ENCODE measurements at places on chromosomes 5 and 9. TPM values are rescaled to one million over a fixed set of nuclear protein-coding genes. Genes with fewer than 3 reads are reported as not detected.

DMRTA1 gene
- 4.1 TPM for polyA plus RNA-seq

C5orf22 gene
- 11.3 TPM for polyA plus RNA-seq

- peak; percentile 36 for DNase-seq
These were observed 185.0 kb downstream of the MED10 start for GRCh38 chr5:6193310-6193709.

DNA sequence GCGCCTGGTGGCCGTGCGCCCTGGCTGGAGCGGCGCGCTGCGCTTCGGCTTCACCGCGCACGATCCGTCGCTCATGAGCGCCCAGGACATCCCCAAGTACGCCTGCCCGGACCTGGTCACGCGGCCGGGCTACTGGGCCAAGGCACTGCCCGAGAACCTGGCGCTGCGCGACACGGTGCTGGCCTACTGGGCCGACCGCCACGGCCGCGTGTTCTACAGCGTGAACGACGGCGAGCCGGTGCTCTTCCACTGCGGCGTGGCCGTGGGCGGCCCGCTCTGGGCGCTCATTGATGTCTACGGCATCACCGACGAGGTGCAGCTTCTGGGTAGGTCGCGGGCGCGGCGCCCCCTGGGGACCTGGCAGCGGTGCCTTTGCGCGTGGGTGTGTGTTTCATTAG lies 28.9 kb downstream of the NEURL1B start:
- DNase-seq, result peak; percentile 27

DNA sequence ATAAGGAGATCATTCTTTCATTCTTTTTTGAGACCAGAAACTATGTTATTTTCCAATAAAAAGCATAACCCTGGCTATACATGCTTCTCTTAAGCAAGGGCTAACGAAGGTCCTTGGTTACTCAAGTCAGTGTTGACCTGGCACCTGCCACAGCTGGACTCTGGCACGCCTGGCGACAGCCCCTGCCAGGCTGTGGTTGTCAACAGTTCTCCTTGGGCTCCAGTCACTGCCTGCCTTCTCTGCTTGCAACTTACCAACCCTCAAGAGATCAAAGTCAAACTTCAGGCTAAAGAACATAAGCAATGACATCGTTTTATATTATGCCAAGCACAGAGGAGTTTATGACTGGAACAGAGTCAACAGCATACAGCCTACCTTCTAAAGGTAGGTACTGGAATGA lies 61.4 kb upstream of the TBC1D9B start:
- no peak for DNase-seq

DNA sequence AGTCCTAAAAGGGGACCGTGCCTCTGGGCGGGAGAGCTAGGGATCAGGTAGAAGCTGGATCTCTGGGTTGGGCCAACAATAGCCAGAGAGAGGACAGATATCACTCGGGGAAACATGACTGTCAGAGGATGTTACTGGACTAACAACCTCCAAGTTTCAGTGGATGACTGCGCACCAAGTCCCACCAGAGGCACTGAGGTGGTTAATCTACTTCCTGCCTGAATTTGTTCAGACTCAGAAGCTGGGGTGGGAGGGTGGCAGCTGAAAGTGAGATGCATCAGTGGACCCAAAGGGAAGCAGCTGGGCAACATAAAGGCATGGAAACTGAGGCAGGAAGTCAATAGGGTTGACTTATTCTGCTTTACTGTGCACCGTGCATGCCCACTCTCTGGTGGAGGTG lies 130.1 kb upstream of the SLC44A1 start:
- DNase-seq, result no peak

- peak; percentile 95 for DNase-seq
These were observed 3.5 kb upstream of the EXOSC2 start for GRCh38 chr9:130689937-130690700.

DNA sequence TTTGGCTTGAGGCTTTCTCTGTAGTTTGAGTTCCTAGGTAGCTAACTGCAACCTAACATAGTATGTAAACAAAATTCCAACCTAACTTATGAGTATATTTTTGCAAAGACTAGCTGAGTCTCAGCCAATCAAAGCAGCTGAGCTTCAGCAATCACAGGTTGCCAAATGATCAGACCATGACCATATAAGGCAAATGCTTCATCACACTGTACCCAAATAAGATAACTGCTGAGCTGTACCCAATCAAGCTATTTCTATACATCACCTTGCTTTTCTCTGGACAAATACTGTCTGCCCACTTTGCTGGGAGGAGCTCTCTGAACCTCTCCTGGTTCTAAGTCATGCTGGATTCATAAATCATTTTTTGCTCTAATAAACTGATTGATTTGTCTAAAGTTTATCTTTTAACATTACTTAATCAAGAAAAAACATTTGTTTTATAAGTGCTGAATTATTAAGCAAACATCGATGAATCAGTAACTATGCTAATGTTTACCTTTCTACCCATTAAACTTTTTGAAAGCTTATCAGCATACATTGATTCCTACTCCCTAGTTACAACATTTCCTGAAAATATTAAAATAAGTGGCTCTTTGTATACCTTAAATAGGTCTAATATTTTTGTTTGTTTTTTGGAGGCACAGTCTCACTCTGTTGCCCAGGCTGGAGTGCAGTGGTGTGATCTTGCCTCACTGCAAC lies 129.7 kb upstream of the PCA3 start:
- DNase-seq, result no peak

DNA sequence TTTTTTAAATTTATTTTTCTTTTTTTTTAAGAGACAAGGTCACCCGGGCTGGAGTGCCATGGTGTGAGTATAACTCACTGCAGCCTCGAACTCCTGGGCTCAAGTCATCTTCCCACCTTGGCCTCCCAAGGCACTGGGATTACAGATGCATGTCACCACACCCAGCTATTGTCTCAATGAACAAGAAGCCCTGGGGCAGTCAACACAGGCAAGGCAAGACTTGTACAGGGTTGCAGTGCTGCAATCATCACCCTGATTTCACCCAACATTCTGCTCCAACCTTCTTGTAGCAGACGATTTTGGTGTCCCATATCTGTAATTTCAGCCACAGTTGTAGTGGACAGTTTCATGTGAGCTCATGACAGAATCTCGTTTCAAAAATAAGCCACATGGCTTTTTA lies 205.8 kb upstream of the KIF2A start:
- DNase-seq, result no peak

DNA sequence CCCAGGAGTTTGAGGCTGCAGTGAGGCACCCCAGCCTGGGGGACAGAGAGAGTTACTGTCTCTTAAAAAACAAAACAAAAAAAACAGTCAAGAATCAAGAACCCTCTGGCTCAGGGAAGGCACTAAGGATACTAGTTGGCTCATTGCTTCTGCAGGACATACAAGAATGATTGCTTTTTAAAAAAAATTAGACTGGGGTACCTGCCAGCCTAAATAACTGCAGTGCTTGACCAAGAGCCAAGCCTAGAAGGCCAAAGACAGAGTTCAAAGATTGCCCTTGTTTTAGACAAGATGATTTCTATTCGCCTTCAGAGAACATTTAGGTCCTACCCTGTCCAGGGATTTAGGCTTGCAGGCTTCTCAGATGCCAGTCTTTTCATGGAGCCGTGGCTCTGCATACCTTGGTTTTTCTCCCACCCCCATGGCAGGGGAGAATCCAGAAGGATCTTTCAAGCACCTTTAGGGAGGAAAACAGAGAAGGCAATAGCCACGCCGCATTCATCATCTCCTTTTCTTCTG lies 93.7 kb upstream of the IL6ST start:
- no peak for DNase-seq

GRCh38 chr9:127233550-127233949 lies 31.0 kb upstream of the GARNL3 start:
- no peak for DNase-seq

DNA sequence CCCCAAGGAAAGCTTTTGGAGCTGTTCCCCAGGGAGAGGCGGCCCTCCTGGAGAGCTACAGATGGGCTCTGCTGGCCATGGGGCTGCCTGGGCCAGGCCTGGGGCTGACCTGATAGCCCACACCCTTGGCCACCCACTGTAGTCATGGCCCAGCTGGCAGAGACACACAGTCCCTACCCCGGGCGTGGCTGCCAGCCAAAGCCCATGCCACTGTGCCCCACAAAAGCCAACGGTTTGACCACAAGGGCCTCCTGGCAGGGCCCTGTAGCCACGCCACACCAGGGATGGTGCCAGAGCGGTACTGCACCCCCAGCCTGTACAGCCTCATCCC lies 15.2 kb downstream of the NACC2 start:
- no peak for DNase-seq

All from GM23338 (cell line).